ENCODE measurements at places on chromosomes 1 and 21.

- no peak for DNase-seq
Measured at GRCh38 chr1:36076979-36077573, 6.8 kb upstream of the TEKT2 start.

GRCh38 chr1:161973924-161974845, 49.5 kb downstream of the OLFML2B start:
- DNase-seq = no peak

DNA sequence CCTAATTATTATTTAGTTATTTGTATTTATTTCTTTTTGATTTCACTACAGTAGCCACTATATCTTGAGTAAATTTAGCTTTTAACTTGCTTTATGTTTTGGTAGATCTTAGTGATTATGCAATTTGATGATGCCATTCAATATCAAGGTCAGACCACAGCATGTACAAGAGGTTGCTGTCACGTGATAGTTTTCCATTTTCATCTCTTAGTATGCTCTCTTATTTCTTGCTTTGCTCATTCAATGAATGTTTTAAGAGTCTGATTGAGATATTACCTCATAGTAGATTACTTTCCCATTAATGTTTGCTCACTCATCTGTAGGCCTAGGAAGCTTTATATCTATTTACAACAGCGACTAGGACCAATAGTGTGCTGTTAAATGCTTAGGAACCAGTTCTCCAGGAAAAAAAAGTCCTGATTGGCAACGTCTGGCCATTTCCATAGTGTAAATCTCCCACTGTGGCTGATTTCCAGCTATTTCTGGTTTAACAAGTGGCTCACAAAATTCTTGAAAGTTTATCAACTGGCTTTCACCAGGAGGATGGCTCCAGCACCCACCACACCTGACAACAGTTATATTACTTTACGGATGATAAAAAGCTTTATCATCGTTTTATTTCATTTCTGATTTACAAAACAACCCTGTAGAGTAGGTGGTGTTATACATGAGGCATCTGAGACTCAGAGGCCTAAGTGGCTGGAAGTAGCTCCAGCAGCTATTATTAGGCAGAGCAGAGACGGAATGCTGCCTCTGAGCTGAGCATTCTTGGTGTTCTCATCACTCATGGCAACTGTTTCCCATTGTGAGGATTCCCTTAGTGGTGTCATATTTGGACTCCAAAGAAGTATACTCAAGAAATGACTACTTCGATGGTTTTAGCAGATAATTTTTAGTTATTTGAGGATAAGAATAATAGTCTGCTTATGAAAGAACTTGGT, 235.2 kb downstream of the DISC1 start:
- DNase-seq = no peak

- no peak for DNase-seq
Measured at GRCh38 chr1:94321662-94322061, 84.3 kb upstream of the ARHGAP29 start.

DNA sequence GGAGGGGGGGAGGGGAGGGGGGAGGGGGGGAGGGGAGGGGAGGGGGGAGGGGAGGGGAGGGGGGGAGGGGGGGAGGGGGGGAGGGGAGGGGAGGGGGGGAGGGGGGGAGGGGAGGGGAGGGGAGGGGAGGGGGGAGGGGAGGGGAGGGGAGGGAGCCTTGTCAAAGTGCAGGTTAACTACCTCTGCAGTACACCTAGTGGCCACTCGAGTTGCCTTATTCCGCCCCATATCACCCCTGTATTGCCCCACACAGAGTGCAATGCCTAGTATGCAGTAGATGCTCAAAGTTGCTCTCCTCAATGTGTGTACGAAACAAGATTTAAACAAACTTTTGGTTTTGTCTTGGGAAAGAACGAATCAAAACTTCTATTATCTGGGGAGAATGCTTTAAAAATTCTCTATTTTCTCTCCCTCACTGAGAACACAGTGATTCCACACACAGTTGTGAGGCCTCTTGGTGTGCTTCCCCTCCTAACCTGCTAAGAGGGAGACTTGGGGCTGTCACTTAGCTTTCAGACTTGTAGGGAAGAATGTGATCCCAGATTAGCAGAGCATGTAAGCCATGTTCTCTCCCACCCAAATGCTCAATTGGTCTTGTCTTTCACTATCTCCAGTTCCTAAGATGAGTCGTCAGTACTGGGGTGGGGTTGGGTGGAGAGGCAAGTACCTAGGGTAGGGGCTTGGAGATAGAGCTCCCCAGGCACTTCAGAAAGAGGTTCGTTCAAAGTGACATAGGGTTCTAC, 79.7 kb upstream of the MAP10 start:
- no peak for DNase-seq

- no peak for DNase-seq
Measured at GRCh38 chr1:26829184-26829911, 2.9 kb downstream of the ZDHHC18 start.

- DNase-seq = peak; percentile 24
Measured at GRCh38 chr21:46060596-46061061, 37.3 kb upstream of the COL6A2 start.

DNA sequence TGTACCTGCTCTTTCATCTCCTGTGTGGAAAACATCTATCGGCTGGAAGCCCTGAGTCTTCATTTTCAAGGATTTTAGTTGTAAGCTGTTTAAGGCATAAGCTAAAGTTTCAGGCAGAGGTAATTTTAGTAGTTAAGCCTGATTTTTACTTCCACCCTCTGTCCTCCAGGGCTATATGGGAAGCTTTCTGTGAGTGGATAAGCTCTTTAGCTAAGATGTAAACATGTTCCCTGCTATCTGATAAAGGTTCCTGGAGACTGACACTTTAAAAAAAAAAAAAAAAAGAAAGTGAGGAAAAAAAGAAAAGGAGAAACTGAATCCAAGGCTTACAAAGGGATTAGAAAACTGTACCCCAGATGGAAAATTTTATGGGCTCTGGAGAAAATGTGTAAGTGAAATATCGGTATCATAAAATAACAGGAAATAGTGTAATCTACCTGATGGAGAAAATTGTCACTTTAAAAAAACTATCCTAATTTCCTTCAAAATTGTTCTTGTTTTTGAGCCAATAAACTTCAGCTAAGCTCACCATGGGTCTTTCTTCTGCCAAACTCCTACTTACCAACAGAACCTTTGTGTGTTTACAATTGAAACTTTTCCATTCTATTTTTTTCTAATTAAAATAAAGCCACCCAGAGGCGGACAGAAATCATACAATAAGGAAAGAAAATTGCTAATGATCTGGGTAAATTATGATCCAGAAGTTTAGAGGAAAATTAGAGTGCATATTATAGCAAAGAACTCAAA, 180.5 kb downstream of the TGFB2 start:
- DNase-seq = no peak

- peak; percentile 61 for DNase-seq
Measured at GRCh38 chr1:39653546-39654031, 14.1 kb upstream of the HEYL start.

- no peak for DNase-seq
Measured at GRCh38 chr21:24046829-24047443, 1560.3 kb downstream of the MRPL39 start.

- DNase-seq = no peak
Measured at GRCh38 chr1:87706779-87707228, 378.1 kb downstream of the LMO4 start.

- DNase-seq = no peak
Measured at GRCh38 chr1:183304440-183305107, 113.6 kb downstream of the NMNAT2 start.

DNA sequence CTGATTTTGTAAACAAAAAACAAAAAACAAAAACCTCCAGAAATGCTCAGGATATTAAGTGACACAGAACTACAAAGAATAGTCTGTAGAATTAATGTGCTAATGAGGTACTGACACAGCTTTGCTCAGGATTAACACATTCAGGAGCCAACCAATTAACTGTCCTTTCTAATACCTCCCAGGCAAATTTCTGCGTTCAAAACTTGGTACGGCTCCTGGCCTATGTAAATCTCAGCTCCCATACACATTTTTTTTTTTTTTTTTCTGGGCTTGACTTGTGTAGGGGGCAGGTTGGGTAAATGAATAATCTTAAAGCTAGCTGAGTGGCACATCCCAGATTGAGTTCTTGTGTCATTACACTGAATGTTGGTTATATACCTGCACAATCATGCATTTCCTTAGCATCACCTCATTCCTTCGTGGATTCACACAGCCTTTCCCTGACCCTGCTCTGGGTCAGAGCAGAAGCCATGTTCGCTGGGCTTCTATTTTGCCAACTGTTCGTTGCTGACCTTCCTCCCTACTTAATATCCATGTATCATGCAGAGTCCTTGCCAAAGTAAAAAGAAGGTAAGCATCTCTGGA, 12.6 kb upstream of the IER5 start:
- no peak for DNase-seq

GRCh38 chr1:248786156-248786555, 30.6 kb upstream of the LYPD8 start:
- no peak for DNase-seq

DNA sequence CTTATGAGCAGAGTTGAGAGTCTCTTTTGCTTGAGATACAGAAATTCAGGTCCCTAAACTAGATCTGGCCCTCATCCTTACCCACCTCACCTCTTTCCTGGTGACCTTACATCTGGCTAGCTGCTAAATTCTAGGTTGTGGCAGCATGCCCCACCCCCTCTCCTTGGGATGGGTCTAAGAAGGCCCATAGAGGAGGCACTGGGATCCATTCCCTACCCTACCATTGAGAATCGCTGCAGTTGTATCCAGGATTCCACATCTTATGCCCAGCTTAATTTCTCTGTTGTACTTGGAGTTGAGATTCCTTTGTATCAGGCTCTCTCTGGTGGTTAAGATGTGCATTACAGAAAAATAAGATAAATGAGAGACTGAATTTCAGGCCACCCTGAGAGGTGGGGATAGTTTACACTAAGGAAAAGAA, 9.5 kb upstream of the TMEM39B start:
- no peak for DNase-seq

GRCh38 chr1:170095976-170096748, 21.7 kb upstream of the KIFAP3 start:
- no peak for DNase-seq

- DNase-seq = no peak
Measured at GRCh38 chr1:234620272-234621126, 10.5 kb upstream of the IRF2BP2 start.

GRCh38 chr1:201761178-201761577, 67.8 kb upstream of the IPO9 start:
- DNase-seq = no peak

Data from T-helper 2 cell (primary cell).